GM23338 (cell line): ENCODE measurements at places on chromosomes 7 and 10. TPM values are rescaled to one million over a fixed set of nuclear protein-coding genes. Genes with fewer than 3 reads are reported as not detected.

- H3K36me3 ChIP-seq, result no peaks in the 10 kb centered on the region
- no peak overlapping the region for H3K4me3 ChIP-seq
- DNase-seq, result no peak
- H3K27ac ChIP-seq, result no peak overlapping the region
- H3K4me1 ChIP-seq, result peaks cover 6% of the 10 kb centered on the region; the same call in 1 of the 2 replicates
These were observed 243.9 kb upstream of the NPY start for GRCh38 chr7:24039991-24040624.

DNA sequence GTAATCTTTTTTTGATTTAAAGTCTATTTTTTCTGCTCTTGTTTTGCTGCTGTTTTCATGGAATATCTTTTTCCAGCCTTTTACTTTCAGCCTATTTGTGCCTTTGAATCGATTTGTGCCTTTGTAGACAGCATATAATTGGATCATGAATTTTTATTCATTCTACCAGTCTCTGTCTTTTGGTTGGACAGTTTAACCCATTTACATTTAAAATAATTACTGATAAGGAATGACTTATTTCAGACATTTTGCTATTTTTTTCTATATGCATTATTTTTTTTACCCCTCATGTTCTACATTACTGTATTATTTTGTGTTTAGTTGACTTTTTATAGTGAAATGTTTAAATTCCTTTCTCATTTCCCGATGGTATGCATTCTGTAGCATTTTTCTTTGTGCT lies 99.6 kb downstream of the EXOC4 start:
- peaks cover 4% of the 10 kb centered on the region; the same call in 1 of the 2 replicates for H3K36me3 ChIP-seq
- no peak overlapping the region for H3K4me3 ChIP-seq
- H3K27me3 ChIP-seq, result no peaks in the 10 kb centered on the region
- H3K4me1 ChIP-seq, result peaks cover 16% of the 10 kb centered on the region
- no peak for DNase-seq

GRCh38 chr7:69661342-69661741 lies 63.1 kb downstream of the AUTS2 start:
- no peak overlapping the region for H3K27ac ChIP-seq
- H3K4me3 ChIP-seq, result no peak overlapping the region
- H3K36me3 ChIP-seq, result no peaks in the 10 kb centered on the region
- no peaks in the 10 kb centered on the region for H3K27me3 ChIP-seq

GRCh38 chr10:82826132-82826531 lies 951.1 kb downstream of the NRG3 start:
- H3K27ac ChIP-seq, result no peak overlapping the region
- DNase-seq, result no peak
- no peaks in the 10 kb centered on the region for H3K36me3 ChIP-seq
- H3K4me1 ChIP-seq, result no peaks in the 10 kb centered on the region
- no peaks in the 10 kb centered on the region for H3K27me3 ChIP-seq

- no peak for DNase-seq
- H3K4me3 ChIP-seq, result no peak overlapping the region
- H3K4me1 ChIP-seq, result no peaks in the 10 kb centered on the region
- H3K27ac ChIP-seq, result no peak overlapping the region
These were observed 165.7 kb upstream of the ITGB1 start for GRCh38 chr10:33123680-33124079.

The FFAR4 gene
- not detected in 2 replicates for total RNA-seq

The ANXA8L1 gene
- not detected in 2 replicates for total RNA-seq

GRCh38 chr7:35498416-35498815 lies 196.5 kb downstream of the HERPUD2 start:
- no peak overlapping the region for H3K27ac ChIP-seq
- no peak overlapping the region for H3K4me3 ChIP-seq
- no peak for DNase-seq
- H3K36me3 ChIP-seq, result no peaks in the 10 kb centered on the region

DNA sequence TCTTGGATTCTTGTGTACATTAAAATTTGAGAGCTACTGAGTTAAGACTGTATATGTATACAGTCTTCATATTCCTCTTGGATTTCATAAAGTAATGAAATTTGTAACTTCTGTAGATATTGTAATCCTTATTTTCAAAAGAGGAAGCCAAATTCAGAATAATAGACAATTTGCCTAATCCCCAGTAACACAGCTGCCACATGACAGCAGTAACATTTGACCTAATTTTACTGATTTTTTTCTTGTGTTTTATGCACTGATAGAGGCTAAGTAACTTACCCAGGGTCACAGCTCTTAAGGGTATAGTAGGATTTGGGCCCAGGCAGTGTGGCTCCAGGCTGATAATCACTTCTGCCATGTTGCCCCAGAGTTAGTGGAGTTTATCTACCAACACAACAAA lies 40.4 kb upstream of the IL6 start:
- DNase-seq, result no peak
- no peak overlapping the region for H3K4me3 ChIP-seq
- no peak overlapping the region for H3K27ac ChIP-seq
- no peaks in the 10 kb centered on the region for H3K27me3 ChIP-seq

DNA sequence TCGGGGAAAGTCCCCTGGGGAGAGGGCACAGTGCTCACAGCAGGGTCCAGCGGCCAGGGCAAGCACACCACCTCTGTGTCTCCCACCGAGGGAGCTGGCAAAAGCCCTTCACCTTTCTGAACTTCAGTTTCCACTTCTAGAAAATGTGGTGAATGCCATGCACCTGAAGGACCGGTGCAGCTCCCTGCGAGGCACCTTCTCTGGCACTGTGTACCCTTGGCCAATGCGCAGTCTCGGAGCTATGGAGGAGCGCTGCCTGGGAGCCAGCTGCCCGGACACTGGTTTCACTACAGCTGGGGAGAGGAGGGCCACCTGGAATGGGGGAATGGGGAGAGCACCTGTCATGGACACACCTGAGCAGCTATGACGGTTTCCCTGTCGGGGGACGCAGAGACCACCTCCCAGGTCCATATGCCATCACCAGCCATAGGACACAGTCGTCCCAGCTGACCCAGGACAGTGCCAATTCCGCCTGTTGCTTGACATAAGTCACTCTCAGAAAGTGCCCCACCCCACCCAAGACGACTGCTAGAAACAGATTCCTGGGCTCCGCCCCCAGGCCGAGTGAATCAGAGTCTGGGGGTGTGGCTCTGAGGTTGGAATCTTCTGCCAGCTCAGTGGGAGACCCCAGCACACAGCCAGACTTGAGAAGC lies 16.8 kb downstream of the RASGEF1A start:
- DNase-seq, result peak; percentile 53
- no peak overlapping the region for H3K27ac ChIP-seq
- no peaks in the 10 kb centered on the region for H3K4me1 ChIP-seq
- no peaks in the 10 kb centered on the region for H3K36me3 ChIP-seq
- no peak overlapping the region for H3K4me3 ChIP-seq
- no peaks in the 10 kb centered on the region for H3K27me3 ChIP-seq

DNA sequence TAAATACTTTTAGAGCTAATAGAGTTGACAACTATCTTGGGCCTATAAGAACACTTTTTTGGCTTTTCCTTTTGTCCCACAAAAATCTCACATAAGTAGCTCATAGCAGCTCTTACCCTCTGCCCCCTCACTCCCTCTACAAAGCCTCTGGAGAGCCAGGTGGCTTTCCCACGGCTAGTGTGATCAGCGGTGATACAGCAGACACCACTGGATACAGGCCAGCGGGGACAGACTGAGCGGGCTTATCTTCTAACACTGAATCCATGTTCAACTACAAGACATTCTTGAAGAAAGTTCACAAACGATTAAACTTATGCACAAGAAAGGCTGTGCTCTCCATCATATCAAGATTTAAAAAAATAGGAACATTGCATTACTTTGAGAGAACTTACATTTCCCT lies 377.2 kb downstream of the PARD3 start:
- H3K4me1 ChIP-seq, result peaks cover 6% of the 10 kb centered on the region
- H3K27me3 ChIP-seq, result no peaks in the 10 kb centered on the region
- no peak overlapping the region for H3K4me3 ChIP-seq
- no peaks in the 10 kb centered on the region for H3K36me3 ChIP-seq
- DNase-seq, result no peak
- no peak overlapping the region for H3K27ac ChIP-seq

DNA sequence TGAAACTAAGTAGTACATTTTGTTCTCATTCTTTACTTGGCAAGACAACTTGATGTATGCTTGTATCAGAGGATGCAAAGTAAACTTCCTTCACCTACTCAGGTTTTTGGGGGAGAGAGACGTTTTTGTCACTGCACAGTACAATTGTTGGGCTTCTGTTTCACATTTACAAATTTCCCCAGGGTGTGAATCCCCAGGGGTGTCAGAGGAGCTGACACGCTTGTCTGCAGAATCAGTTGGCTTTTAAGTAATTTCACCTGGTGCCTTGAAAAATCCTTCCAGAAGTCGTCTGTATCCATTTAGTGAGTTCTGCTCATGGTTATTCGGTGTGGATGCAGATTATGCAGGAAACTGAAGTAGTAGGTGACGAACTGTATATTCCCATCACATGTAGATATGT lies 1227.7 kb upstream of the CELF2 start:
- DNase-seq, result no peak
- H3K4me3 ChIP-seq, result no peak overlapping the region
- no peaks in the 10 kb centered on the region for H3K27me3 ChIP-seq
- H3K36me3 ChIP-seq, result no peaks in the 10 kb centered on the region
- no peak overlapping the region for H3K27ac ChIP-seq

The GIMAP5 gene
- total RNA-seq, result not detected in 2 replicates

DNA sequence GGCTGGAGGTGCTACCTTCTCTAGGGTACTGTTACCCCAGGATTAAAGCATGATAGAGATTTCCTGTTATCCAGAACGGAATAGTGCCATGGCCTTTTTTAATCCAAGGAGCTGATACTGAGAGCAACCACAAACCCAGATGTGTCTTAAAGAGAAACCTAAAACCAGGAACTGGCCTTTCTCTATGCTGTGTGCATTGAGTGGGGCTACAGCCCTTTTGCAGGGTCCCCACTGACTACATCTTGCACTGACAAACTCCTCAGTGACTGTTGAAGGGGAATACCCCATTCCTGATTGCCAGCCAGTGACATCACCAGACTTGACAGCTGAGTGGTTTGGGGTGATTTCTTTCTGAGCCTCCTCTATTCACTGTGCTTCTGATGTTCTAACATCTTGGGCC lies 81.9 kb upstream of the CAPZA2 start:
- H3K27me3 ChIP-seq, result no peaks in the 10 kb centered on the region
- H3K36me3 ChIP-seq, result no peaks in the 10 kb centered on the region
- H3K27ac ChIP-seq, result no peak overlapping the region
- peaks cover 34% of the 10 kb centered on the region for H3K4me1 ChIP-seq

The MYOZ1 gene
- 2.4 and 3.2 TPM in 2 replicates for total RNA-seq

The ZNF853 gene
- 8.9 and 9.8 TPM in 2 replicates for total RNA-seq

DNA sequence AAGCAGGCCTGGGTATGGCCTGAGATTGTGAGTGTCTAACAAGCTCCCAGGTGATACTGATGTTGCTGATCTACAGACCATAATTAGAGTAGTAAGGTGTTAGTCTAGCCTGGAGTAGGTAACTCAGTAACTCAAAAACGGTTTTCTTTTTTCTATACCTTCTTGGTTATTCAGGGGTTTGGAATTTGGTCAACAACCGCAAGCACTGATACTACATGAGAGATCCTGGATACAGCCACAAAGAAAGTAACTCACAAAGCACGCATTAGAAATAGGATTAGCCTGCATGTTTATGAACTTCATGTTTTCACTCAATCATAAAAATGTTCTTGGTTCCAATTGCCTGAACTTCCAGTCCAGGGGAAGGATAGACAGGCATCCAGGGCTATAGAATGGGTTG lies 803.5 kb downstream of the MAGI2 start:
- H3K36me3 ChIP-seq, result no peaks in the 10 kb centered on the region
- no peak overlapping the region for H3K27ac ChIP-seq
- peaks cover 8% of the 10 kb centered on the region for H3K4me1 ChIP-seq
- H3K27me3 ChIP-seq, result no peaks in the 10 kb centered on the region

GRCh38 chr7:135840591-135840990 lies 92.0 kb upstream of the FAM180A start:
- no peak for DNase-seq
- H3K36me3 ChIP-seq, result no peaks in the 10 kb centered on the region
- H3K4me3 ChIP-seq, result no peak overlapping the region
- H3K27ac ChIP-seq, result no peak overlapping the region

GRCh38 chr7:33862946-33863814 lies 42.2 kb upstream of the BMPER start:
- peaks cover 13% of the 10 kb centered on the region for H3K4me1 ChIP-seq
- no peak overlapping the region for H3K27ac ChIP-seq
- no peak overlapping the region for H3K4me3 ChIP-seq
- H3K36me3 ChIP-seq, result no peaks in the 10 kb centered on the region
- no peak for DNase-seq

DNA sequence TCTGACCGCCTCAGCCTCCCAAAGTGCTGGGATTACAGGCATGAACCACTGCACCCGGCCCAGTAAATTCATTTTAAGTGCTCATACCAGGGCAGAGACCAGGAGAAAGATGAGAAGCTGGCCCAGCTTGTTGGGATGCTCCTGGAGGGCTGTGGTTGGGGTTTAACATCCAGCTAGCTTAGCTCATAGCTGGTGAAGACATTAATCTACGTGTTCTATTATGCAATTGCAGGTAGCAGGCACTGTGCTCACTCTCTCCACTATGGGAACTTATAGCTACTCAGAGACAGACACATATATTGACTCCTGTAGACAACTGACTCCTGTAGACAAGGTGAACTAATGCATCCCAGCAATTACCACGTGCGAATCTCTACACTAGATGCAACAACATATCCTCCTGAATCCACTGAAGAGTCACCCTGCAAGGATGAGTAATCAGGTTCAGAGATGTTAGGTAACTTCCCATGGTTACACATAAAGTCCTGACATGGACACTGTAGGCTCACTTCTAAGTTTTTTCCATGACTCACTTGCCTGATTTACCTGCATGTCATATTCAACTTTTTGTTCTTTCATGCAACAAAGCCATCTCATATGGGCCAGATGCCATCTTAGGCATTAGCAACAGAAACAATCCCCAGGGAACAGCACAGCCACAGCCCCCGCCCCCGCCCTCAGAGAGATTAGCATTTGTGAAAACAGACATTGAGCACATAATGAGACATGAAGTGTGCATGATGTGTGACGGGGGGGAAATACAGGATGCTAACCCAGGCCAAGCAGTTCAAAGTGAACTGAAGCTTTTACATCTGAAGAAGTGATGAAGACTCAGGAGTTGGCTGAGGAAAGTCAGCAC lies 37.2 kb downstream of the ERLIN1 start:
- no peak for DNase-seq
- H3K27me3 ChIP-seq, result no peaks in the 10 kb centered on the region
- no peak overlapping the region for H3K27ac ChIP-seq
- H3K4me1 ChIP-seq, result no peaks in the 10 kb centered on the region

DNA sequence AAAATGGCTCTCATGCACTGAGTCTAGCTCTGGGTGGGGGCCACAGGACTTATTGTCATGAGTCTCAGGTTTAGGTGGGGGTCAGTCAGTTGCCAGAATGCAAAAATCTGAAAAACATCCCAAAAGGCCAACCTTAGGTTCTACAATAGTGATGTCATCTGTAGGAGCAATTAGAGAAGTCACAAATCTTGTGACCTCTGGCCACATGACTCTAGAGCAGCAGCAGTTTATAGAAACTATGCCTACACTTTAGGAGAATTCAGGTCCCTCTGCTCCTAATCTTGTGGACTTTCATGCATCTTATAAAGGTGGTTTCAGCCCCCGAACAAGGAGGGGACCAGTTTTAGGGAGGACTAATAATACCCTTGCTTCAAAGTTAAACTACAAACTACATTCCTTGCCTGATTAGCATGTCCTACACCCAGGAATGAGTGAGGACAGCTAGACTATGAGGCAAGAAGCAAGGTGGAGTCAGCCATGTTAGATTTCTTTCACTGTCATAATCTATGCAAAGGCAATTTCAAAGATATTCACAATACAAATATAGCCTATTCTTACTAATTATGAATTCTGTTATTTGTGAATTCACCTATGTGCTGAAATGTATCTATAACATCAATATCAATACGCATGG lies 123.5 kb upstream of the ADCY1 start:
- no peak for DNase-seq
- H3K4me1 ChIP-seq, result no peaks in the 10 kb centered on the region
- H3K36me3 ChIP-seq, result no peaks in the 10 kb centered on the region
- H3K27ac ChIP-seq, result no peak overlapping the region
- H3K27me3 ChIP-seq, result no peaks in the 10 kb centered on the region
